ENCODE measurements at places on chromosomes 16 and 17.

DNA sequence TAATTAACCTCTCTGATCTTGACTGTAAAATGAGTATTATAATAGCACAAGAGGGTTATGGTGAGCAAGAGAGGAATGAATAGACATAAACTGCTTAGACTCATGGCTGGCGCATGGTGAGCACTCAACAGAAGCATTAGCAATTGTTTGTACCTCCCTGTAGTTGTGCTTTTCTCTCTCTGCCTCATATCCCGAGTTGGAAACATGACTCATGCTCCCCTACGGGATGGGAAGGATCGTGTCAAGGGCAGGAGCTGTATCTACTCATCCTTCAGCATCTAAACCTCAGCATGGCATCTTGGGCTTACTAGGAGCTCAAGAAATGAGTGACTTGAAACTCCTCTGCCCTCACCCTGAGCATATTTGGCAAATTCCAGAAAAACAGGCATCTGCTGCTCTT is 299.6 kb downstream of the MAP2K4 start:
- no peak for DNase-seq

DNA sequence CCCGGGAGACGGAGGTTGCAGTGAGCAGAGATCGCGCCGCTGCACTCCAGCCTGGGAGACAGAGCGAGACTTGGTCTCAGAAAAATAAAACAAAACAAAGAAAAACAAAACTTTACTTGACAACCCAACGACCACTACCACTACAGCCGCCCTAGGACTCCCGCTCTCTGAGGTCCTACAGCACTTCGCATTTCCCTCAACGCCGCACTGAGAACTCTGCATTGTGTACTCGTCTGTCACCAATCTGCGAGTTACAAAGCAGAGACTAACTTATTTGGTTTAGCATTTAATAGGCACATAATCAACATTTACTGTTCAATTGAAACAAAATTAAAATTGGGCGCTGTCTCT is 479 bp upstream of the ZNF207 start:
- no peak for DNase-seq

GRCh38 chr17:6568184-6568758 is 11.9 kb upstream of the PITPNM3 start:
- no peak for DNase-seq

DNA sequence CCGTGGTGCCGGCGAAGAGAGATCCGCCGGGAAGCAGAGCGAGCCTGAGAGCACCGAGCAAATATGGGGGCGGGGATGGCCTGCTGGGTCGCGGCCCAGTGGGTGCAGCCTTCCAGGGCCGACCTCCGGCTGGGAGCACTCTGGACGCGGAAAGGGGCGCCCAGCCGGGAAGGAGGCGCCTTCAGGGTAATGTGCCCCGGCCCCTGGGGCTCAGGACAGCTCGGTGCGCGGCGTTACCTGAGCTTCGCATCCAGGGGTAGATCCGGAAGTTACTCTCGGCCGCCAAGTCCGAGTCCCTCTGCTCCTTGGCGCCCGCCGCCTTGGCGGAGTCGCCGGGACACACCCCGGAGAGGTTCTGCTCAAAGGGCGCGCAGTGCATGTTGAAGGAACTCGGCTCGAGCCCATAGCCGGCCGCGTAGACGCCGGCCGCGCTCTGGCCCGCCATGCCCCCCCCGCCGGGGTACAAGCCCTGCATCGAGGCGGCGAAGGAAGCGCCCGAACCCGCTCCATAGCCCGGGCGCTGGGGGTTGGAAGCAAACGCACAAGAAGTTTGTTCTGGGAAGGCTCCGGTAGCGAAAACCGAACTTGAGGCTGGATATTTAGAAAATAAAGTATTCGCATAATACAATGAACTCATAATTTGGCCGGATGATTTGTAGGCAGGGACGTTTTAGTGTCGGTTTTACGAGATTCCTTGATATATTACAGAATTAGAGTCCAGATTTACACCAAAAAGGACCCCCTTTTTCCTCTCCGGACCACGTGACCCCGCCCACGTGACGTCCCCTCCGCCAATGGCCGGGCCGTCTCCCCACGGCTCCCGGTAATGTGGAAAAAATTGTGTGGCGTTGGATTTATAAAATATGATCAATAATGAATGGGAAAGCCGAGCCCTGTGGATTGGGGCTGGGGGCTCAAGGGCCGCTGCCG is at the start of gene HOXB7:
Gene HOXB7, minus strand, starts transcription at position 736 of the 930 bp plus-strand sequence. Its CDS starts 99 bp downstream, at position 637.
- peak; percentile 52 for DNase-seq

GRCh38 chr17:16171613-16172012 is 43.7 kb downstream of the NCOR1 start:
- no peak for DNase-seq

- no peak for DNase-seq
Measured at GRCh38 chr17:65058593-65058992, 2.1 kb upstream of the GNA13 start.

- no peak for DNase-seq
Measured at GRCh38 chr16:56389554-56389953, 35.8 kb downstream of the AMFR start.

GRCh38 chr17:73777131-73777449 is 132.8 kb upstream of the SDK2 start:
- no peak for DNase-seq

GRCh38 chr17:68507576-68507975 is 4.7 kb upstream of the PRKAR1A start:
- DNase-seq, result no peak

- no peak for DNase-seq
Measured at GRCh38 chr17:1753767-1754429, 8.0 kb upstream of the SERPINF1 start.

DNA sequence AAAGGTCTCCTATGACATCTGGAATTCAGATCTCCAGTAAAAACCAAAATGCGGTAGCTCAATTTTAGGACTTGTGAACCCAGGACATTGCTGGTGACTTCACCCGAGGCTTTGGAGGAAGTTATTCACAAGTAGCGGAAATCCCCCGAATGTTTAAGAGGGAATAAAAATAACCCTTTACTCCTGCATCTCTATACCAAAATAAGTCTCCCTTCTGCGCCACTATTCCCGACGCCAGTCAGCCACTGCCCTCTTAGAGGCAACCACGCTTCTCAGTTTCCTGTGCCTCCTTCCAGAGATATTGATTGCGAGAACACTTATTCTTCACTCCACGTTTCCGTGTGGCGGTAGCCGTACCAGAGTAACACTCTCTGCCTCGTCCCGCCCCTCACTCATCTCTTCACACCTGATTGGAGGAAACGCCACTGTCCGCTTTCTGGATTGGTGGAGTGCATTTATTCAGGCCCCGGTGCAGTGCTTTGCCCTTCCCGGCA is 27.4 kb downstream of the EMP2 start:
- no peak for DNase-seq

GRCh38 chr16:26177438-26177837 is 485.7 kb downstream of the HS3ST4 start:
- DNase-seq, result no peak

DNA sequence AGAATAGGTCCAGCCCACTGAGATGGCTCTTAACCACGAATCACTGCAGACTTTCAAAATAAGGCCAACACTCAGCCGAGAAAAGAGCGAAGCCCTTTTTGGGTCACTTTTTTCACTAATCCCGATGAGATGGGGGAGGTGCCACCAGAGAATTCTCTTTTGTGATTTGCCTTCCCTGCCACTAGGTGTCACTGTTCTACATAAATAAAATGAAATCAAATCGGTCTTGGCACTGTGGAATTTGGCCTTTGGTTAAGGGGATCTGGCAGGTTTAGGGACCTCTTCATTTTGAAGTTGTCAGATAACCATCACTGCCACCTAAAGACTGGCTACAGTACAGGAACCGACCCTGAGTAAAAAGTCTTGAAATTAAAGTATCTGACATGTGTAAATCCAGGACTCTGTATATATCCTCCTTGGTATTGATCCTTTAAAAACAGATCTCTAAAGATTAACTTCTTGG is 147.0 kb downstream of the HS3ST4 start:
- peak; percentile 83 for DNase-seq

DNA sequence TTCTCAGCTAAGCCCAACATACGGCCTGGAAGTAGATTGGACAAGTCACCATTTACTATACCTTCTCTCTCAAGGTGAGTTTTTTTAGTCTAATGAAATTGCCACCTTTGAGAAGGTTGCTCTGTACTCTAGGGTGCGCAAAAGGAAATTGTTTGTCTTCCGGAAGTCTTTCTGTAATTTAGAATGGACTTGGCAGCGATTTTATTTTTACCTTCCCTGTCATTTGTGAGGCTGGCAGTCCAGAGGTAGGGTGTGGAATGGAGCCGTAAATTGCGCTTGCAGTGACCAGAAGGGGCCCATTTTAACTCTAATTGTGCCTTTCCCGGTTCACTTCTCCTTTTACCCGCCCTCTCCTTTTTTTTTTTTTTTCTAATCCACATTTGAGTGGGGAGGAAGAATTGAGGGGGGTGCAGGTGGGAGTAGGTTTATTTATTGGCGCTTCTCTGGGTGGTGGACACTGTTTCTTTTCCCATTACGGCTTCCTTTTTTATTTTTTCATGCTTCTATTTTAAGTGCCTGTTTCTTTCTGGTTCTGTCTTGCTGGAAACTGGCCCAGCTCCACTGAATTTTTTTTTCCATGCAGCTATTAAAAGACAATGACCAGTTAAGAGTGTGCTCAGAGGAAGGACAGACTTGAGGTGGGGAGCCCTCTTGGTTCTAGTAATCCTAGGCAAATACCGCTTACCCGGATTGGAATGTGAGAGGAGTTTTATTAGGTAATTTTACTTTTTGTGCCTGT is 89.7 kb upstream of the CLEC18A start:
- DNase-seq, result peak; percentile 1

DNA sequence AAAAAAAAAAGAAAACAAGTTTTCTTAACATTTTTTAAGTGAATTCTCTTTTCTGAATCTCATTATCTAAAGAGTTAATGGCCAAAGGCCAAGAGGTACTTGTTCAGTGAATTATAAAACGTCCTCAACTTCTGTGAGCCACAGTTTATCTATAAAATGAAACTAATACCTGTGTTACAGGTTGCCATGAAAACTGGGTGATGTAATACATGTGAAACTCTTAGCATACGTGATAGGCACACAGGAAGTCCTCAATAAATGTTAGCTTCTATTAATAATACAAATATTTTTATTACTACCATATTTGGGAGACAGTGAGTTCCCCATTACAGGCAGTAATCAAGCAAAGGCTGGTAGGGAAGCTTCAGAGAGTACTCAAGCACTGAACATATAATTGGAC is 13.5 kb upstream of the INPP5K start:
- no peak for DNase-seq

GRCh38 chr16:72590151-72590937 is 418.4 kb upstream of the PMFBP1 start:
- DNase-seq, result peak; percentile 1

GRCh38 chr17:57077000-57077399 is 8.0 kb upstream of the AKAP1 start:
- no peak for DNase-seq

DNA sequence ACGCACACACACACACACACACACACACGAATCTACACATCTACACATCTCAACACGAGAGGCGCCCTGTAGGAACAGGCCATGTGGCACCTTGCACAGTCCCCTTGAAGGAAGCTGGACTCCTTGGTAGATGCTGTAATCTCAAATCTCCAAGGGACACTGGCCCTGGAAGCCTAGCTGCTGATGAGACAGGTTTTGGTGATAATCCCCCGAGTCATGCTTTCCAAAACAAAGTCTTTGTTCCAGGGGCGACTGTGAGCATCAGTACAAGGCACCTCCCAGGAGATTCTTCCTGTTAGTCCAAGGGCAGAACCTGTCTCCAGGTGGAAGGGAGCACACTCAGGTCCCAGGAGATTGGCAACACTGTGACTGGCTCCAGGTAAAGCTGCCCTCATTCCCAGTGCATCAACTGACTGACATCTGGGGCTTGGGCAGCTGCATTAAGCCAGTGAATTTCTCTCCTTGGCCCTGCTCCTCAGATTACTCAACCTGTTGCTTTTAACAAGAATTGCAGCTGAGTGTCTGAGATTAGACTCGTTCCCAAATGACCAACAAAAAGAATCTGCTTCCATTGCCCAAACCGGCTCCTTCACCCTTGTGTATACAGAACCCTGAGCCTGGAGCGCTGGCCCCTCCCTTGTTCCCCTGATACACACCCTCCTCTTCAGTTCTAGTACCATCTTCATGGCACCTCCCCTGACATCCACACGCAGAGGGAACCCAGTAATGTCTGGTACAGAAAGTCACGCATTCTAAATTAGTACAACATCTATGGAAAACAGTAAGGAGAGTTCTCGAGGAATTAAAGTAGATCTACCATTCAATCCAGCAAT is 13.9 kb upstream of the TNRC6C start:
- no peak for DNase-seq

- peak; percentile 91 for DNase-seq
Measured at GRCh38 chr17:81553018-81553615, 964 bp upstream of the FAAP100 start.

DNA sequence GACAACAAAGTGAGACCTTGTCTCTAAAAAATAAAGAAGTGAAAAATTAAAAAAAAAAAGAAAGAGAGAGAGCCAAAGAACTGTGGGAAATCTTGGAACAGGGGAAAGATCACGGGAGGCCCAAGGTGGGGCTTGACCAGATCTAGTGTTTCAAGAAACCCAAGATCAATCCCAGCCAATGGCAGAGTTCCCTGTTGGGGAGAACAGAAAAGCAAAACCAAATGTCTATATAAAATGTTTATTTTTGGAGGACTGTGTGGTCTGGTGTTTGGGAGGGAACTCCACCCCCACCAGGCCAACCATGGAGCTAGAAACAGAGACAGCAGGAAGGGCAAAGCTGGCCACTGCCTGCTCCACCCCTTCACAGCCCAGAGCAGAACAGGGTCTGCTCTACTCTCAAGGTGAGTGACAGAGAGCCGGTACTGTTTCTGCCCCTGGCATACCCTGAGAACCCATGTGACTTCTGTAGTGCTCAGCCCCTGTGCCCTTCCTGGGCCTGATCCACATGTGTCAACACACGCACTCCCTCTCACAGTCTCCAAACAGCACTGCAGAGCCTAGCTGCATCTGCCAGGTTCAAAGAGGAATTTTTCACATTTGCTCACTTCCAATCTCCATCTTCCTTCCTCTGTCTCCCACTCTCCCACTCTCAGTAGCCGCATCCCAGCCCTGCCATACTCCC is 3.7 kb downstream of the TMEM101 start:
- no peak for DNase-seq

- DNase-seq, result no peak
Measured at GRCh38 chr17:73135766-73136165, 29.0 kb upstream of the SSTR2 start.

DNA sequence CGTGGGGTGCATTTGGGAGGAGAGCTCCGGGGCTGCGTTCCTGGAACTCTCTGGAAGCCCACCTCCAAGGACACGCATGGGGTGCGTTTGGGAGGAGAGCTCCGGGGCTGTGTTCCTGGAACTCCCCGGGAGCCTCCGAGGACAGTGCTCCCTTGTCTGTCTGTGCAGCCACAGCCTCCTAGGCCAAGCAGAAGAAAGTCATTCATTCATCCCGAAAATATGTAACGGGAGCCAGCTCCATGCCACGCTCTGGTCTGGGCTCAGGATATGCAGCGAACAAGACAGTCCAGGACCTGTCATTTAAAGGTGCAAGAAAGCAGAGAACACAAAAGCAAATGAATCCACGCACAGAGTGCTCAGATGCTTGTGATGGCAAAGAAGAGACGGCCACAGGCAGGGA is 7.9 kb downstream of the ENPP7 start:
- no peak for DNase-seq

DNA sequence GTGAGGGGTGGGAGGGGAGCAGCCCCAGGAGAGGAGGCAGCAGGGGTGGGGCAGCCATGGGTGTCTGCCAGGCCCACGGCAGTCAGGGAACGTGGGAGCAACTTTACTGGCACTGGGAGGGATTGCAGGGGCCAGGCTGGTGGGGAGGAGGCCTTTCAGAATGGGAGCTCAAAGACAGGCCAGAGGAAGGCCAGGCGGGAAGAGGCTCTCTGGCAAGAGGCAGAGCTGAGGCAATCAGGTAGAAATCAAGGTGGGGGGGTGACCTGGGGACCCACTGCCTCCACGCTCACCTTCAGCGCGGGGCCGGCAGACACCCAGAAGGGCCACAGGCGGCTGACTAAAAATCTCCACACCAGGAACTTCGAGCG is 11.9 kb upstream of the GSE1 start:
- no peak for DNase-seq
